Mesangial cell (primary cell): ENCODE measurements at places on chromosomes 2 and 18. TPM values are rescaled to one million over a fixed set of nuclear protein-coding genes. Genes with fewer than 3 reads are reported as not detected.

The CCDC178 gene
- 0.13 TPM in 1 of 2 replicates, not detected in the other for total RNA-seq

The M1AP gene
- 1.1 and 1.3 TPM in 2 replicates for total RNA-seq

The RBKS gene
- total RNA-seq = 3.4 and 4.4 TPM in 2 replicates

The ARID5A gene
- 19.1 and 26.6 TPM in 2 replicates for total RNA-seq

The OBSL1 gene
- total RNA-seq = 55.2 and 101 TPM in 2 replicates

The DNAJC5G gene
- total RNA-seq = not detected in 2 replicates

The ARHGAP15 gene
- not detected in 2 replicates for total RNA-seq

The MAB21L4 gene
- not detected in 2 replicates for total RNA-seq

The GPR45 gene
- total RNA-seq = 0.16 and 0.25 TPM in 2 replicates

The ZFAND2B gene
- 25.3 and 25.9 TPM in 2 replicates for total RNA-seq

The CRYGB gene
- total RNA-seq = not detected in 2 replicates

The CXCR4 gene
- total RNA-seq = not detected in 2 replicates

The ALKAL2 gene
- 0.25 TPM in 1 of 2 replicates, not detected in the other for total RNA-seq

The ANKRD62 gene
- not detected in 2 replicates for total RNA-seq

The LTBP1 gene
- total RNA-seq = 69.7 and 109 TPM in 2 replicates

The DSG4 gene
- under 0.01 TPM in 1 of 2 replicates, not detected in the other for total RNA-seq

The TUBA3E gene
- not detected in 2 replicates for total RNA-seq
